Smooth muscle cell of trachea (primary cell): ENCODE measurements at places on chromosomes 2 and 18. TPM values are rescaled to one million over a fixed set of nuclear protein-coding genes. Genes with fewer than 3 reads are reported as not detected.

Gene EML6
- 0.15 and 0.66 TPM in 2 replicates for total RNA-seq

Gene ASB18
- not detected in 2 replicates for total RNA-seq

Gene NFU1
- total RNA-seq, result 30.8 and 66.6 TPM in 2 replicates

Gene PRKD3
- 79.2 and 83.8 TPM in 2 replicates for total RNA-seq

Gene CRYGC
- total RNA-seq, result not detected in 2 replicates

Gene MLPH
- 3.1 and 18.0 TPM in 2 replicates for total RNA-seq

Gene POTEC
- total RNA-seq, result not detected in 2 replicates

Gene SERPINB2
- total RNA-seq, result 2.6 and 6.5 TPM in 2 replicates

Gene ING5
- total RNA-seq, result 20.1 and 31.8 TPM in 2 replicates

Gene GALNT3
- 0.33 and 0.58 TPM in 2 replicates for total RNA-seq

Gene RNF125
- total RNA-seq, result 1.2 and 1.5 TPM in 2 replicates

Gene DYNC2LI1
- 19.2 and 25.2 TPM in 2 replicates for total RNA-seq

Gene ANKAR
- total RNA-seq, result 6.1 and 8.1 TPM in 2 replicates

Gene FZD7
- 17.0 and 82.4 TPM in 2 replicates for total RNA-seq

Gene NT5DC4
- total RNA-seq, result not detected in 2 replicates

Gene DSC2
- under 0.01 TPM in 1 of 2 replicates, not detected in the other for total RNA-seq

Gene TRIB2
- total RNA-seq, result 16.6 and 18.4 TPM in 2 replicates

Gene M1AP
- not detected in 2 replicates for total RNA-seq

Gene OBSL1
- 41.0 and 69.1 TPM in 2 replicates for total RNA-seq

Gene PGAP1
- 6.8 and 11.3 TPM in 2 replicates for total RNA-seq

Gene SCN9A
- total RNA-seq, result 20.5 and 40.9 TPM in 2 replicates

Gene GPR45
- total RNA-seq, result not detected in 2 replicates

Gene APOB
- total RNA-seq, result under 0.01 TPM in 1 of 2 replicates, not detected in the other

Gene TEX44
- total RNA-seq, result not detected in 2 replicates

Gene WDR12
- total RNA-seq, result 22.3 and 29.1 TPM in 2 replicates

Gene POTEJ
- not detected in 2 replicates for total RNA-seq

Gene NT5C1B
- total RNA-seq, result not detected in 2 replicates

Gene CAPN14
- total RNA-seq, result 0.33 and 0.58 TPM in 2 replicates

Gene OTX1
- 0.29 and 0.33 TPM in 2 replicates for total RNA-seq

Gene SH3RF3
- 4.7 and 8.4 TPM in 2 replicates for total RNA-seq

Gene DNER
- total RNA-seq, result 0.44 and 0.83 TPM in 2 replicates

Gene ITGA4
- 81.6 and 92.3 TPM in 2 replicates for total RNA-seq

Gene UNC80
- not detected in 2 replicates for total RNA-seq

Gene DSC3
- 0.15 and 0.33 TPM in 2 replicates for total RNA-seq

Gene LRP1B
- not detected in 2 replicates for total RNA-seq

Gene ASPRV1
- 0.15 and 0.33 TPM in 2 replicates for total RNA-seq

Gene BOLL
- total RNA-seq, result not detected in 2 replicates

Gene ALK
- under 0.01 and 0.17 TPM in 2 replicates for total RNA-seq

Gene CRYBA2
- total RNA-seq, result not detected in 2 replicates

Gene FAM110C
- under 0.01 TPM in 1 of 2 replicates, not detected in the other for total RNA-seq

Gene TMEM200C
- total RNA-seq, result under 0.01 and 0.17 TPM in 2 replicates

Gene PIKFYVE
- 36.4 and 38.0 TPM in 2 replicates for total RNA-seq

Gene PKDCC
- 55.1 and 129 TPM in 2 replicates for total RNA-seq

Gene CARF
- total RNA-seq, result 7.3 and 7.6 TPM in 2 replicates

Gene RFX8
- 9.1 and 36.7 TPM in 2 replicates for total RNA-seq

Gene SH3BP4
- total RNA-seq, result 35.3 and 67.5 TPM in 2 replicates

Gene IL36RN
- total RNA-seq, result not detected in 2 replicates

Gene SOX11
- under 0.01 TPM in 1 of 2 replicates, not detected in the other for total RNA-seq

Gene ESPNL
- total RNA-seq, result 2.3 and 9.8 TPM in 2 replicates

Gene TIMM21
- total RNA-seq, result 19.2 and 24.6 TPM in 2 replicates

Gene DLGAP1
- 0.17 and 3.1 TPM in 2 replicates for total RNA-seq

Gene RAB1A
- total RNA-seq, result 86.8 and 121 TPM in 2 replicates

Gene MSTN
- total RNA-seq, result 0.17 and 0.29 TPM in 2 replicates

Gene ITGB6
- total RNA-seq, result under 0.01 and 0.15 TPM in 2 replicates

Gene CRYGD
- total RNA-seq, result not detected in 2 replicates
